ENCODE measurements at places on chromosomes 3 and 15. TPM values are rescaled to one million over a fixed set of nuclear protein-coding genes. Genes with fewer than 3 reads are reported as not detected.

JMJD7 gene
- 4.2 TPM for total RNA-seq

TTLL13 gene
- total RNA-seq: 0.14 TPM

IGSF10 gene
- total RNA-seq: 0.30 TPM

PLA2G4D gene
- not detected for total RNA-seq
